ENCODE measurements at places on chromosomes 7 and 10.

DNA sequence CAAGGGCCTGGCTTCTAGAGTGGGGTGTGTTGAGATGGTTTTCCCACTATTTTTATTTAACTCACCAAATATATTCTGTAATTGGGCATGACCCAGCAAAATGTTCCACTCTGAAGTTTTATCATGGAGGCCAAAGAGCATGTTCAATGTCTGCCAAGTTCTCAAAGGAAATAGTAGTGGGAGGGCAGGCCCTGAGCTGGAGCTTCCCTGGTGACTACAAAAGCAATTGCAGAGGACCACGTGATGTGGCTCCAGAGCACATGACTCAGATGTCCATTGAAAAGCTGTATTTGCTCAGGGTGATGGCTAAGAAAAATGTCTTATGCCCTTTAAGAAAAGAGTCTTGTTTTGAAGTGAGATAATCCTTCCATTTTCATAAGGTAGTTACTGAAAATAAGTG is 1024.8 kb downstream of the LRMDA start:
- no peak for DNase-seq

DNA sequence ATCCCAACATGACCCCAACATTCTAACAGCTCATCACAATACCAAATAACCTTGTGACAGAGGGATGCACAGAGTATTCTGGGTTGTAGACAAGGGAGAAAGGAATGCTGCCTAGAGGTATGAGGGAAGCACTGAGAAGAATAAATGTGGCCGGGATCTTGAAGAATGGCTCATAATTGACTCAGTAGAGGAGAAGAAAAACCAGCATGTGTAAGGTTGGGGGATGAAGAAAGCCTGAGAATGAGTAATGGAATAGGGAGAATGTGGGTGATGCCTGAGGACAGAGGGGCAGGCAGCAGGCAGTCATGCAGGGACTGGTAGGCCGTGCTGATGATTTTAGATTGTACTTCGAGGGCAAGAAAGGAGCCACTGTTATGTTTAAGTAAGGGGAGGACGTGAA is 75.4 kb upstream of the ELMO1 start:
- no peak for DNase-seq

DNA sequence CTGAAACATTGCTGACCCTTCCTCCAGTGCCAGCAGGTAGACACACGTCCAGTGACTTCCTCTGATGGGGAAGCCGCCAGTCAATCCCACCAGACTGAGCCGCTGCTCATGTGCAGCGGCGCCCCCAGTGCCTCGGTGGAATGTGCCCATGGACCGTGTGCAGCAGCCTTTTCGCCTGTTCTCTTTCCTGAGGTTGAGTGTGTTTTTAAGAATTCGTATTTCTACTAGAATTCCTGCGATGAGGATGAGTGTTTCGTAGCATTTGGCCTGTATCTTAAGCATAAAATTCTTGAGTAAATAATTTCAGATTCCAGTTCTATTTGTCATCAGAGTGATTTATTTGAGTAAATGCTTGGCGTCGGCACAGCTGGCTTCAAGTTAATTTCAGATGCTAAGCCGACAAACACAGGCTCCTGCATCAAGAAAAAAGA is 35.4 kb downstream of the BNIP3 start:
- DNase-seq = no peak

DNA sequence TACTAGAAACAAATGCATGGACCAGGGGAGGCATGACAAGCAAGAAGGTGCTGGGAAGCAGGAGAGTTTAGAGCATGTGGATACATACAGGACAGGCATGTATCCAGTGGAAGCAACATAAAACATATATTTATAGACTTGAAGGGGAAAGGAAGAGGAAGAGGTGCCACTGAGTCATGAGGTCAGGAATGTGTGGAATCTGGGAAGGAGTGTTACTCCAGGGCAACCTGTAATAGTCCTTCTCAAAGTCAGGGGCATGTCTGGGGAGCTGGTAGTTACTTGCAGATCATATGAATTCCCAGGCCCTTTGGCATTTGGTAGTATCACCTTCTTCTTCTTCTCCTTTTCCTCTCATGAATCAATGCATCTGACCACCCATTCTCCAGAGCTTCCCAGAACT is 246.6 kb downstream of the XPNPEP1 start:
- no peak for DNase-seq

- DNase-seq = no peak
Measured at GRCh38 chr7:55488804-55489340, 83.4 kb downstream of the VOPP1 start.

DNA sequence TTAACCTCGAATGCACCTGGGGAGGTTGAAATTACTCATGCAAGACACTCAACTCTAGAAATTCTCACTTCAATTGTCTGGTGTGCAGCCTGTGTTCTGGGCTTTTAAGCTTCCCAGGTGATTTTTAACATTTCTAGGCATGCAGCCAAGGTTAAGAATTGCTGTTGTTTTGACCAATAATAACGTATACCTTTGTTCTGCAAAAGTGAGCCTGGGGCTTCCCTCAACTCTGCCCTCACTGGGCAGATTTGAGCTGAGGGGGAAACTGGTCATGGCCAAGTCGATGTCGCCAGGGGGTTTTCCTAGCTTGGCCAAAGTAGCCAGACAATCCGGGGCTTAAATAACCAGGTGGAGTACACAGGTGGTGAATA is 568 bp downstream of the PRSS2 start:
- no peak for DNase-seq

DNA sequence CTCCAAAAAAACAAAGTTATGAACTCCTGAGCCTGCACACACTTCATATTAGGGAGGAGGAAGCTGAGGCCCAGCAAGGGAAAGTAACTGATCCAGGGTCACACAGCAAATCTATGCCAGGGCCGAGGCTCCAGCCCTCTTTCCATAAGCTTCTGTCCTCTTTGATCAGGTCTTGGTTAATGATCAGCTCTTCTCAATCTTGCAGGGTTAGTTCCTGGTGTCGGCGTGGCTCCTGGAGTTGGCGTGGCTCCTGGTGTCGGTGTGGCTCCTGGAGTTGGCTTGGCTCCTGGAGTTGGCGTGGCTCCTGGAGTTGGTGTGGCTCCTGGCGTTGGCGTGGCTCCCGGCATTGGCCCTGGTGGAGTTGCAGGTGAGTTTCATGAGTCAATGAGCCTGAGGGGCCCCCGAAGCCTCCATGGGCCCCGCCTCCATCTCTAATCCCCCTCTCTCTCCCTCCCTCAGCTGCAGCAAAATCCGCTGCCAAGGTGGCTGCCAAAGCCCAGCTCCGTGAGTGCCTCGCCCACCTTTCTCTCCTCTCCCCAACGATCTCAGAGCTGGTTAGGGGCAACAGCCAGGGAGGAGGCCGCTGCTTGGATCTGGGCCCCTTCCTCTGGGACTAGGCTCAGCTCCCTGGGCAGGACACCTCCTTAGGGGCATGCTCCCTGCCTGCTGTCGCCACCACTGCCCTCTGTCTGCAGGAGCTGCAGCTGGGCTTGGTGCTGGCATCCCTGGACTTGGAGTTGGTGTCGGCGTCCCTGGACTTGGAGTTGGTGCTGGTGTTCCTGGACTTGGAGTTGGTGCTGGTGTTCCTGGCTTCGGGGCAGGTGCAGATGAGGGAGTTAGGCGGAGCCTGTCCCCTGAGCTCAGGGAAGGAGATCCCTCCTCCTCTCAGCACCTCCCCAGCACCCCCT is 23.7 kb upstream of the LIMK1 start:
- no peak for DNase-seq

DNA sequence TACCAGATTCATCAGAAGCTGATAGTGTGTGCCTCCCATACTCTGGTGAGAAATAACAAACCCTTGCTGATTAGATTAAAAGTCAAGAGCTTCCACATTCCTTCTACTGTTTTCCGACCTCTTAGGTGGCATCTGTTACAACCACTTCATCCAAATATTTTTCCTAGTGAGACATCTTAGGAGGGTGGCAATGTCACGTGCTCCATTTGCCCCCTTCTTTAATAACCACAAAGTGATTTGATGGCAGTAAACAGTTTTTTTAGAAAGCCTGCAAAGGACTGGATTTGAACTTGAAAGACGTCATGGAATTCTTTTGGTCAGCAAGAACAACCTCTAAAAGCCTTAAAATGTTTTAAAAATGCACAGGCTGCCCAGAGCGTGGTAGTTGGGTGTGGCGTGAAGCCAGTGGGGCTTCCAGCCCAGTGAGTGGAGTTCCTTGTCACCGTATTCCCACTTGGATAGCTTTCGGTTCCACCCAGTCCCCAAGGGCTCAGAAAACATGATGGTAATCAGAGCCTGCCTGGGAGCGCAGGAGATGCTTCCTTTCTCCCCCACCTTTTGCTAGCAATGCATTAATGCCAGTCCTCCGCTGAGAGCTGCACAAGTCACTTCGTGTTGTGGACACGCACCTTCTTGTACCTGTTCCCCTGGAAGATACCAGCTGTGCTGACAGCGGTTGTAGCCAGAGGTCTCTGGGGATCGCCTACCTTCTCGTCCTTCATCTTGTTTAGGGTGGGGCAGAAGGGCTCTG is 256.4 kb downstream of the KIAA1217 start:
- no peak for DNase-seq

DNA sequence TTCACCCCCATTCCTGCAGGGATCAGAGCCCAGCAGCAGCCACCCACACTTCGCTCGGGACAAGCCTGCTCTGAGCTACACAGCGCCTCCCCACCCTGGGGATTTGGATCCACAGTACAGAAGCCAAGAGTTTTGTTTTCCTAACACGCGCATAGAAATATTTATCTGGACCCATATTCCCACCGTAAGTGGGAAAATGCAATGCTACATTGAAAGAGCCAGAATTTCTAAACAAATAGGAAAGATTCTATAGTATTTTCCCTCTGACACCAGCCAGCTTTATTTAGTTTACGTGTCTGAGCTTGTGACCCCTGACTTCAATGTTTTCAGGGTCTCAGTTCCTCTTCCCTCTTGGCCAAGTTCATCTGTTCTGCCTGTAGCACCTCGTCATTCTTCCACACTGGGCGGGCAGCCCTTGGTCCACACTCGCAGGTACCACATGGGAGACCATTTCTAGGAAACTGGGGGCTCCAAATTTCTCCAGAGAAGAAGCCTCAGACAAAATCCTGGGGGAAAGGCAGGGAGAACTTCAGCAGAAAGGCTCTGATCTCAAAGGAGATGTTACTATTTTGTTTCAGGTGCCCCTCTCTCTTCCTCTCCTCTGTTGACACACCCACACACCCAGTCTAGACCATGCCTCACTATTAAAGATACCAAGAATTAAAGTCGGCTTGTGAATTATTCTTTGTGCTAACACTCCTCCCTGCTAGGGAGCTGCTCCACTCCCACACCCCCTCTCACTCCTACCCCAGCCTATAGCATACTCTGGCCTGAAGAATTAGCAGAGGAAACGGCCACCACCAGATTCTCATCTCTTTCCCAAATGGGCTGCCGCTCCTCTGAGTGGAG is 116.0 kb upstream of the PCGF5 start:
- DNase-seq = no peak

DNA sequence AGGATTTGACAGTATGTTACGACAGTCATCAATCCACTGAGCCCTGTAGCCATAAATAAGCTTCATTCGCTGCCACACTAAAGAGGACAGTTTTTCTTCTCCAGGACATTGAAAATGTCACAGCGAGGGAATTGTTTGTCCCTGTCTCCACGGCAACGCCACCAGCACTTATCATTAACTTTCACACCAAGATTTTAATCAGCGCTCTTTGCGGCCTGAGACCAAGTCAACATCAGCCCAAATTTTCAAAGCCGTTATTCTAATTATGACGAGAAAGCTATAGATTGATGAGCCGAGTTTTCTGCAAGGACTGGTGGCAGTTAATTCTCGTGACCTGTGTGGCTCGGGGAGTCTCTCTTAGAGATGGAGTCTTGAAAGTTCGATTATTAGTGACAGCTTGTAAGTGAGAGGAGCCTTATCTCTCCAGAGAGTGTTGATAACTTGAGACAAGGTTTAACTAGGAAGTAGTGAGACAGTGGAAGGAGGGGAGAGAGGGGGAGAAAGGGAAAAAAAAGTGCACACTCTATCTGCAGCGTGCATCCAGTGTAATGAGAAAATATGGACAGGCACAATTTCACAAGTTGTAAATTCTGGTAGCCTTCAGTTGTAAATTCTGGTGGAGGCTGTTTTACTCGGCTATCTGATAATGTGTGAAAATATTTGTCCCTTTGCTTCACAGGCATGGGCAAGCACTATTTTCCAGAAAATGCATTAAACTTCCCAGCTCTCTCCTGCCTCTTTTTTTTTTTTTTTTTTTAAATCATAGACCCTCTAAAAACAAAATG is 473.3 kb downstream of the LRMDA start:
- DNase-seq = no peak

DNA sequence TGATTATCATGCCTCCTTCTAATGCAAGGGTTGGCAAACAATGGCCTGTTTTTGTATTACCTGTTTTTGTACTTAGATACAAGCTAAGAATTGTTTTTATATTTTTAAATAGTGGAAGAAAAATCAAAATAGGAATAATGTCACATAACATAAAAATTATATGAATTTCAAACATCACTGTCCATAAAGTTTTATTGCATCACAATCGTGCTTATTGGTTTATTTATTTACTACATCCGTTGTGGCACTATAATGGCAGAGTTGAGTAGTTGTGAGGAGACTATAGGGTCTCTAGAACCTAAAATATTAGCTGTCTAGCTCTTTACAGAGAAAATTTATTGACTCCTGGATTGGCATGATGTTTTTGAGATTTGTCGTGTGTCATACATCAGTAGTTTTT is 4.1 kb downstream of the KIF20B start:
- no peak for DNase-seq
